ENCODE measurements at places on chromosomes 4 and X.

DNA sequence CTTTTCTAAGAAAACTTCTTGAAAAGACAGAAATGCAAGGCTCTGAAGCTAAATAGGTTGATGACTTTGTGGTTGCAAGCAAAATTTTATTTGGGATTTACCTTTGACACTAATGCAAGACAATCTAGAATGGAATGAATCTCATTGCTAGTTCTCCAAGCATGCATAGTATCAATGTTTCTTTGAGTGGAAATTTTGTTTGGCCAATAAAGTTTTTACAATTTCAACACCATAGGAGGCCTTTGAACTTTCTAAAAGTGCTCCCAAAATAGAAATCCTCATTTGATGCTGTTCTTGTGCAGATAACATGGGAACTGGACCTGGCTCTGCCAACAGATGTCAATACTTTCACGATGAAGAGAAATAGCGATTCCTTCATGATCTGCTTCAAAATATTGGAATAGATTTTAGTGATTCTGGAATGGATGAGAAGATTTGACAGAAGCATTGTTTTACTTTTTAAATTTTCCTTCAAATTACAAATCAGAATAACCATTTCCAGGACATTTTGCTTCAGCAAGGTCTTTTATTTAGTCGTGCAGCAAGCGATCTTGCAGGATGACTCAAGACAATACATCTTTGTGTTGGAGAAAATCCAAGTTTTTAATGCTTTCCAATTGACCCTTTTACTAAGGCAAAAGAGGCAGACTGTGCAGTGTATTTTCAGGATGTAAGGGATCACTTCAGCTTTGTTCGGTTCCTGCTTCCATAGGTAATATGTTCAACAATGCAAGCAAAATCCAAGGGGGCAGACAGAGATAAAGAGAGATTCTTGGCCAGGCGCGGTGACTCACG lies 51.7 kb upstream of the OTUD4 start:
- no peak for DNase-seq

- DNase-seq, result no peak
Measured at GRCh38 chr4:115454228-115454627, 340.8 kb upstream of the NDST4 start.

- DNase-seq, result no peak
Measured at GRCh38 chr4:120667102-120667501, 255.4 kb downstream of the PRDM5 start.

GRCh38 chrX:154371789-154372300 lies 2.6 kb downstream of the FLNA start:
- no peak for DNase-seq

- no peak for DNase-seq
Measured at GRCh38 chr4:165472943-165473676, 94.3 kb downstream of the CPE start.

DNA sequence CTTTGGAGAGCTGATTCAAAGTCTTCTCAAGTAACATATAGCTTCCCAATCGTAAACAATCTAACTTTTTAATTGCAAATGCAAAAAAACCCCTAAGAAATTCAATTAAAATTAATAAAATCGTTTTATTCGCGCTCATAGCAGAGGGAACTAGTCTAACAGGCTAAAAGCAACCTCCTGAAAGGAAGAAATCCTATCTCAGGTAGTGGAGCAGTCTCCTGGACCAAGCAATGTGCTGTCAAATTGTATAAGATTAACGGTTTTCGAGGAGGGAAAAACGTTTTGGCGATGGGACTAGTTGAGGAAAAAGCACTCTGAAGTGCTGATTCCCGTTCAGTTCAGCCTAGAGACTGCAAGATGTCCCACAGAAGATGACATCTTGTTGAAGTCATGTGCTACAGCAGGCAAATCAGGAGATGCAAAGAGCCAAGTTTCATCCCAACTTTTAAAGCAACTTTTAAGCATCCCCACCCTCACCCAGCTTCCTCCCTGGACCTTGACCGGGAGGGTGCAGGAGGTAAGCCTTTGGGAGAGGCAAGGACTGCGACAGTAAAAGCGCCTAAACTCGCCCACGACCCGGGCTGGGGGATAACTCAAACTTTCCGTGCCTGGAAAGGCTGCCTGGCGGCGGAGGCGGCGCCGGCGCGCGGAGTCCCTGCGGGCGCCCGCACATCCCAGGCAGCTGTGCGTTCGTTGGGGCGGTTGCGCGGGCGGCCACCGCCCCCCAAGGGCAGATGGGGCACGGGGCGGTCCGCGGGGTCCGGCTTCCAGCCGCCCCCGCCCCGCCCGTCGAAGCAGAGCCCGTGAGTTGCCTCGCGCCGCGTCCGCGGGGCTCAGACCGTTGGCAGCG lies 784 bp downstream of the MAP7D3 start:
- peak; percentile 31 for DNase-seq

DNA sequence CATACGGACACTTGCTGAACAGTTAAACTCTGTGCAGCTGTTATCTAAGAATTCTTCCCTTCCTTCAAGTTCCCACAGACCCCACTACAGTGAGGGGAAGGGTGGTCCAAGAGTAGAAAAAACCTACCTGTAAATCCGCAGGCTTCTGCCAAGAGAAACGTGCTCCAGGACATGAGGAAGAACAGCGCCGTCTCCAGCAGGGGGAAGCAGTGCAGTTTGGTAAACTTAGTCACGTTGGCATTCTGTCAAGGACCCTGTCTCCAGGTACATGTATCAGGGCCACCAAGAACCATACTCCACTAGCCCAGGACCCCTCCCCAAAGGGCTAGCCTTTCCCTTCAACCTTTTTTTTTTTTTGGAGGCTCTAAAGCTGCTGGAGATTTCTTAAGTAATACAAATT lies 79.9 kb downstream of the CHST7 start:
- no peak for DNase-seq

DNA sequence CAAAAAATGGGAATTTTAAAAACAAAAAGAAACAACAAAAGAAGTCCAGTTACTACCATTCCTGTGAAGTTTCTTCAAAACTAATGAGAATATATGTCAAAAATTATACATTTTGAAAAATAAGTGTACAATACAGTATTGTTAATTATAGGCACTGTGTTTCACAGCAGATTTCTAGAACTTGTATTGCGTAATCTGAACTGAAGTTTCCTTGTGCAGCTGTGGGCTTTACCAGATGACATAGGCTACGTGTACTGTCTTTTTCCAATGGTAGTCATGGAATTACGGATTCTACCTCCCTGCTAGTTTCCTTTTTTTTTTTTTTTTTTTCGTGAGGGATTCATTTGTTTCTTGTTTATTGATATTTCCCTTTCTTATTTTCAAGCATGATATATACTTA lies 113.8 kb upstream of the GABRA2 start:
- DNase-seq, result no peak

GRCh38 chr4:31370866-31371465 lies 650.8 kb downstream of the PCDH7 start:
- no peak for DNase-seq

DNA sequence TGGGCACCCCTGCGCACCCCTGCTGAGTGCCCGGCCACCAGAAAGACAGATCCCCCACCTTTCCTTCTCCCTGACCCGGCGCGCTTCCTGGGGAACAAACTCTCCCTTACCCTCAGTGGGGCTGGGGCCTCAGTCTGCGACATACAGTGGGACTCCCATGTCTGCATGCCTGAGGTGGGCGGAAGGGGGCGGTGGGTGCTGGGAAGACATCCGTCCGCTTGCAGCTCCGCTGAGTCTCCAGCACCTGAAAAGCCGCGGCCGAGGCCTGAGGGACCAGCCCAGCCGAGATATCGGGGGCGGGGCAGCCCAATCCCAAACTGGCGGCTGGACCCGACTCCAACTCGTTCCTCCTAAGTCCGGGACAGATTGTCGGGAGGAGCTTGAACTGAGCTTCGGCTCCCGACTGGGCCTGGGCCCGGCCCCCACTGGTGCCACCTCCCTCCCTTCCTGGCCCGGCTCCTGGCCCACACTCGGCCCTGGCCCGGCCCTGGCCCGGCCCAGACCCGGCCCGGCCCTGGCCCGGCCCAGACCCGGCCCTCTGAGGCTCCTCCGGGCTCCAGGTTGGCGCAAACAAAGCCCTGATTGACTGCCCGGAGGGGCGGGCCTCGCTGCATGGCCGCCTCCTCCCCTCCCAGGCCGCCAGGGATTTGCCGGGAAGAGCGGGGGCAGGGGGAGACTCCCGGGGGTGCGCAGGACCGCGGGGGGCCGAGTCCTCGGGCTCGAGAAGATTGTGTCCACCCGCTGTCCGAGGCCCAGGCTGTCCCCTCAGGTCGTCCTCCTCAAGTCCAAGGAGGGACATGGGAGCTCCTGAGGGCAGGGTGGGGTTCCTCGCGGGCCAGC lies 877 bp upstream of the SLC16A2 start:
- no peak for DNase-seq

GRCh38 chr4:127251423-127251822 lies 381.3 kb upstream of the INTU start:
- no peak for DNase-seq

DNA sequence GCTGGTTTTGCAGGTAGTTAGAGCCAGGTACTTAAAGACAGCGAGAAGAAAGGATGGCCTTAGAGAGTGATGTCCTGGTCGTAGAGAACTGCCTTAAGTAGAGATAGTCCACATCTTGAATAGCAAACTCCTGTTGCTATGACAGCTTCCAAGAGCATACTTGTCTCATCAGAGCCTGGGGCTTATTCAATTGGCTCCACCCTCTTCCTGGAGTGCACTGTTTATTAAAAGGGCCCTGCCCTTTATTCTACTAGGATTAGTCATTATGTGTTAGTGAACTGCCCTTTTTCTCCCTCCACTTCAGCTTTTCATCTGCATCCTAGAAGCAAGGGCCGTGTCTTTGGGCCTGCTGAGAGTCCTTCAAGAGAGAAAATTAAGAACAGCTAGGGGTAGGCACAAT lies 94.5 kb upstream of the EOLA2 start:
- no peak for DNase-seq

- no peak for DNase-seq
Measured at GRCh38 chrX:149145845-149146285, 359.2 kb downstream of the IDS start.

DNA sequence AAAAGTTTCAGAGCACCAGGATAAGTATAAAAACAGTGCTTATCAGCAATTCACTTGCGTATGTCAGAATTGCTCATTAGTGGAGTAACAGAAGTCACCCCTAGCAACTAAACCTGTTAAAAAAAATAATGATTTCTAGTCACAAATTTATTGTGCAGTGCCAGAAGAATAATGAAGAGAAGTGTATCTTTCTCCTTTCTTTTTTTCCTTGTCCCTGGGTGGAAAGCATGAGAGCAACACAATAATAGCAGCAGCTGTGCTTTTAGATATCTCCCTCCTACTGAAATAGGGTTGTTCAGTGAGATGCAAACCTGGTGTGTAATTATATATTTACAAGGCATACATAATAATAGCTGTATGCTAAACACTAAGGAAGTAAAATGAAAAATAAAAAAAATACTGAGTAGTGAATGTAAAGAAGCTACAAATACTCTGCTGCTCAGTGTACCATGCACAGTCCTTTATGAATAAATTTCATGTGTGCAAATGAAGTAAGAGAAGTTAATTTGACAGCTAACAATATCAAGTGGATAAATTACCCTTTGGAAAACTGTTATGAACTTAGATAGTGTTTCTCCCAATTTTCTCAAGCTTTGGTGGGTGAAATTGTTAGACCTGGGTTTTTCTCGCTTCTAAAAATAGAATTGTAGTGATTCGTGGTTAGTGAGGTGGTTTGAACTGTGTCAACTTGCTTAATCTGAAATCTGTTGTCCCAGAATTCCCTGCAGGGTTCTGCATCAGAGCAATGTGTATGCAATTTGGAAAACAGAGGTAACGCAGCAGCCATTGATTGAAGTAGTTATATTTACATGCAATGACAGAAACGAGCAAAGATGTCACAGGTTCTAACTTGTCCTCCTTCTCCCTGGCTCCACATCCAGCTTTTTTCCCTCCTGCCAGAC lies 125.7 kb upstream of the NDST3 start:
- no peak for DNase-seq

GRCh38 chr4:20428436-20429160 lies 176.9 kb downstream of the SLIT2 start:
- no peak for DNase-seq

GRCh38 chrX:120302434-120302833 lies 8.8 kb downstream of the TMEM255A start:
- no peak for DNase-seq

DNA sequence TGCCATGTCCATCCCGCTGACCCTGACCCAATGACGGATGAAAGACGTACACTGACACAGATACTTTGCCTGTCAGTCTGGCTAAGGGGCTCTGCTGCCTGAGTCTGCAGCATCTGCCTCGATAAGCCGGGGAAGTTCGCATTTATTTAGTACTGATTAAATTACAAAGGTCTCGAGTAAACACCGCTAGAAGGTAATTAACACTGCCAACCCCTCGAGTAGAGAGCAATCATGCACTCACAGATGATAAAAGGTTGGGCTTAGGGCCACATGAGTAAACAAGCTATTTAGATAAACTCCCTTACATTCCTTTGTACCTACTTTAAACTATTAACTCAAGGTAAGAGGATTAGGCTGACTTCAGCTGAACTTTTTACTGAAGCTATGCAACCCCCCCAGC lies 16.0 kb upstream of the RBMXL3 start:
- DNase-seq, result no peak

Measured in activated T-helper 9 cell treated with anti-CD3 and anti-CD28 coated beads, Interleukin-2, amount 50 U/mL, for 16 hours (primary cell).